ENCODE measurements at places on chromosomes 16 and 17.

DNA sequence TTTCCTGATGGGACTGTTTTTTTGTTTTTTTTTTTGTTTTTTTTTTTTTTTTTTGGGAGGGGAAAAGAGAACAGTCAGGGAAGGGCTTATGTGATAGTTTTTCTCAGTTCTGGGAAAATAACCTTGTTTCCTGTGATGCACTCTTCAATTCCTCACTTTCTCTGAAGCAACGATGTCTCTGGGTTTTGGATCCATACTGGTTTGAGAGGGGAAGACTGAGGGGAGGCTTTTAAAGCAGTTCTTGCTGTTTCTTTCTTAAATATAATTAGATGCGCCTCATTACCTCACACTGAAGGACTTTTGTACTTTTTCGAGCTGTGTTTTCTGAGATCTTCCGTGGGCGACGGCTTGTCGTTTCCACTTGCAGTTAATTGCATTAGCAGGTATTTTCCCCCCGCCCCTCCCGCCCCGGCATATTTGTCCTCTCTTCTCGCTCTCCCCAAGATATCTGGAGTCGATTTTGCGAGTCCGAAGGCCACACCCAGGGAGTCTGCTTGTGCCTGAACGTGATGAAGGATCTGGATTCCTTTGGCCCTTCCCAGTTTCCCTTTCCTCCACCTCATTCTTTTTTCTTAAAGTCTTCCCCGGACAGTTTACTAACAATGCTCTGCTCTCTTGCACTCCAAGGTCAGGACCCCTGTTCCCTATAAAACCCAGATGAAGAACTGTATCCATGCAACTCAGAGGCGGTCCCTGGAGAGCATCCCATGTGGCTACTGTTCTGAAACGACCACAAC lies 125.2 kb upstream of the ZFHX3 start:
- DNase-seq: no peak

DNA sequence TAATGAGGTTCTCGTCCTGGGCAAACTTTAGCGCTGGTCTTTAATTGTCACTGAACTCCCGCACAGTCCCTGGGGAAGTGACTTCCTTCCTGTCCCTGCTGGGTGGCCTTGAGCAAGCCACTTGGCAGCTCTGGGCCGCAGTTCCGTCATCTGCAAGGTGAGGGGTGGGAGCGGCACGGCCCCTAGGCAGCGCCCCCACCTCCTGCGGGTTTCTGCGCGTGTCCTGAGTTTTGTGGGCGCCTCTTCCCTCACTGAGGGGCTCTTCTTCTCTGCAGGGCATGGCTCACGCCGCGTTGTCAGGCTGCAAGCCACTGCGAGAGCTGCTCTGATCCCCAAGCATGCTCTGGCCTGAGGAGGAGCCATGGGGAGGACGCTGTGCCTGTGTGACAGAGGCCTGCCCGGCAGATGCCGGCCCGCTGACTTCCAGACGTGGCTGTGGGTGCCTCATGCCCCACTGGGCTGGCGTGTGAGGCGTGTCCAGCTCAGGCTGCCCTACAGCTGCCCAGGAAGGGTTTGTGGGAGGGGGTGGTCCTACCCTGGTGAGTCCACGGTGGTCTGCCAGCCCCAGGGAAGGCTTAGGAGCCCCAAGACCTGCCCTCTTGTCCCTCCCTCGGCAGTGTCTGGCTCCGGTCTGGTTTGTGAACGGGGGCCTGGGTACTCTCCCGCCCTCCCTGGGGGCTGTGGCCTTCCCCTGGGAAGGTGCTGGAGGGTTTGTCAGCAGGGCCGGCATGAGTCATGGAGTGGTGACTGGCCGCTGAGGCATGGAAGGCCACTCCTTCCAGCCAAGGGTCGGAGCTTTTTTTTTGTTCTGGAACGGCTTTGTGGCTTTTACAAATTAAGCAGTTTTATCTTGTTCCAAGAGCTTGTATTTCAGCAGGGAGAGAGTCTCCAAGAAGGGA lies 182.0 kb downstream of the SEC14L1 start:
- DNase-seq: peak; percentile 41

DNA sequence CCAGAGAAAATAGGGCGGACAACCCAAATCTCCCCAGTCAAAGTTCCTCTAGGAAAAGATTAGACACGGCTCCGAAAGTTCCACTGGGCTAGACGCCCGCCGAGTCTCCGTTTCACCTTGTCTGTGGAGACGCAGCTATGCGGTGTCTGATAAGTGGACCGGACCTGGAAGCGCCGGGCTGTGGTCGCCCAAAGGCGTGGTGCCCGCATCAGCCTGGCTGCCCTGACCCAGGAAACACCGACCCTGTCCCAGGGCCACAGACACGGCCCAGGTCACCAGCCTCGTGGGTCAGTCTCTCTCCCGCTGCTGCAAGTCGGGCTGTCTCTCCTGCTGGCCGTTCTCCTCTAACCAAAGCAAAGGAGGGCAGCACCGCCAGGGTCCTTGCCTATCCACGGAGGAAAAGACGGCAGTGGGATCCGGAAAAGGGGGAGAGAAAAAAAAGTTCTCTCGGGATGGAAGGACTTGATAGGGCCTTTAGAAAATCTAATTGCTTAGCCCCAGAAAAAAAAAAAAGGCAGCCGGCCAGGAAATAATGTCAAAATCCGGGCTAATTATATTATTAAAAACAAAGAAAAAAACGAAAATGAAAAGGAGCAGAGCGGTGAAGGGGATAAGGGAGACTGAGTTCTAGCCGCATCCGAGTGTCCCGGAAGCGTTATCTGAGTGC lies 13.9 kb upstream of the FOXF1 start:
- no peak for DNase-seq

- no peak for DNase-seq
These were observed 7.9 kb downstream of the SPOP start for GRCh38 chr17:49670002-49670401.

DNA sequence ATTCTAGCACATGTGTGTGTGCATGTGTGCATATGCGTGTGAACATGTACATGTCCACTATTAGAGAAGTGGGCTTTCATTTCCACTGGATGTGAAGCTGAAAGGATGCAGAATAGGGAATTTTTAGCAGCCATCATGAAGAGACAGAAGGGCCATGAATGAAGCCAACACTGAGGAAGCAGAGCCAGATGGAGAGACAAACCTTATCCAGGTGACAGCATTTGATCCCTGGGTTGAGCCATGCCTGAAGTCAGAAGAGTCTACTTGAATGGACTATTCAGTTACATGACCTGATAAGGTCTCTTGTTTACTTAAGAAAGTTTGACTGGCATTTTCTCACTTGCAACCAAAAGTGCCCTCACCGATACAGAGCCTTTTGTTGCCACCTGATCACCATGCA lies 88.4 kb downstream of the ASIC2 start:
- no peak for DNase-seq

- DNase-seq: peak; percentile 37
These were observed 328.4 kb downstream of the MAF start for GRCh38 chr16:79272141-79272577.

DNA sequence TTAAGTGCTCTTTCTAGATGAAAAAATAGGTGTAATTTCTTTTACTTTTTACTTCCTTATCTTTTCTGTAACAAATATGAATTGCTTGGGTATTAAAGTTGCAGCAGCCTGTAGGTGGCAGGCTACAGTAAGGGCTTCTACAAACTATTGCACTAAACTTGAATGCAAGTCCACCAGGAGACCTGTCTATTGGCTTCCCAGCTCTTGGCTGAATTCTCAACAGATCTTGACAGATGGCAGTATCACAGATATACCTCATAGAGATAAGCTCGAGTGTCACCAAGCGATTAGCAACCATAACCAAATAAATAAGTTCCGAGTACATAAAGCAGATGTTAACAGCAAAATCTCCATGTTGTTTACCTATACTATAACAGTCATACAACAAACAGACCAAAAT lies 5.9 kb downstream of the BBS2 start:
- peak; percentile 32 for DNase-seq

GRCh38 chr17:59676716-59677115 lies 30.5 kb downstream of the PTRH2 start:
- no peak for DNase-seq

GRCh38 chr16:2840914-2841313 lies 10.8 kb downstream of the ZG16B start:
- DNase-seq: no peak

DNA sequence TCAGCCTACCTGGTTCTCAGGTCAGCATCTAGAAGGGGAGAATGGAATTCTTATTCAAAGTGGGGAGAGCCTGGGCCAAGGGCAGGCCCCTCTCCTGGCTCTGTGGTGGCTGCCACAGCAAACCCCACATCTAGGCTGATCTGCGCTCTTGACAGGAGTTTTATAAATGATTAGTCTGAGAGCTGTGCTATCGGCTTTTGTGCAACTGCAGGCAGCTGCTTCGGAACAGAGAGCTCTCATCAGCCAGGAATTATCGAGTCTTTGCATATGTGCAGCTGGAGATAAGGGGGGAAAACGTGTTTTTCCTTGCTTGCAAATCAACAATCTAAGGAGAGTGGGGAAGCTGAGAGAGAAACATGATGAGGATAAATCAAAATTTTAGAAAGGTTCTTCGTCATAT lies 91.7 kb downstream of the HS3ST3A1 start:
- DNase-seq: no peak

GRCh38 chr17:79741751-79742588 lies 11.2 kb downstream of the ENPP7 start:
- peak; percentile 70 for DNase-seq

- no peak for DNase-seq
These were observed 48.8 kb downstream of the PIMREG start for GRCh38 chr17:6492892-6493674.

GRCh38 chr16:67822511-67822910 lies 15.8 kb downstream of the TSNAXIP1 start:
- DNase-seq: no peak

DNA sequence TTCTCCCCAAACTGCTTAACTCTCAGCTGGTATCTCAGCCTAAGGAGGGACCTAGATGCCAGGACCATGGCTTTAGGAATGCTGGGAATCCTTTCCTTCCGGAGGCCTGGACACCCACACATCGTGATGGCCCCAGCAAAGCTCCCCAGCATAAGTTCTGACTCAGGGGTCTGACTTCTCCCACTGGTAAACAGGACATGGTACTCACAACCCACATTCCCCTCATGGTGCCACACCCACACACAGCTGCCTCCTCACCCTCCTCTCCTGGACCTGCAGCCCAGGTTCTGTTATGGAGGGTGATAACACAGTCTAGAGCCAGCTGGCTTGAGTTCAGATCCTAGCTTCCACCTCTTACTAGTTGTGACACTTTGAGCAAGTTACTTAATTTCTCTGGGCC lies 719 bp upstream of the RNF227 start:
- no peak for DNase-seq
